ENCODE measurements at places on chromosomes 4 and X.

GRCh38 chrX:38293741-38294140 lies 33.6 kb downstream of the RPGR start:
- DNase-seq: no peak

DNA sequence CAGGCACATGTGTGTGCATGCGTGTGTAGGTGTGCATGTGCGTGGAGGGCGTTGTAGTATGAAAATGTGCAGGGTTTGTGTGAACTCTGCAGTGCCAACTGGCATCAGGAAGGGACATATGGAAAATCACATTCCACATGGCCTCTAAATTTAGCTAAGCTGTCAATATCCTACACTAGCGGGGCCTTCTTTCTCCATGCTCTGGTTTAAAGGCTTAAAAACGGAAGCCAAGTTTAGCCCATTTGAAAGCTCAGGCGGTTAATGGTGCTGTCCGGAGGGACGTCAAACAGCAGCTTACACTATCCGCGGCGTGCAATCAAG lies 144.1 kb upstream of the NOCT start:
- DNase-seq: no peak

- no peak for DNase-seq
Observed at GRCh38 chr4:25423548-25423947, 46.5 kb downstream of the ANAPC4 start.

DNA sequence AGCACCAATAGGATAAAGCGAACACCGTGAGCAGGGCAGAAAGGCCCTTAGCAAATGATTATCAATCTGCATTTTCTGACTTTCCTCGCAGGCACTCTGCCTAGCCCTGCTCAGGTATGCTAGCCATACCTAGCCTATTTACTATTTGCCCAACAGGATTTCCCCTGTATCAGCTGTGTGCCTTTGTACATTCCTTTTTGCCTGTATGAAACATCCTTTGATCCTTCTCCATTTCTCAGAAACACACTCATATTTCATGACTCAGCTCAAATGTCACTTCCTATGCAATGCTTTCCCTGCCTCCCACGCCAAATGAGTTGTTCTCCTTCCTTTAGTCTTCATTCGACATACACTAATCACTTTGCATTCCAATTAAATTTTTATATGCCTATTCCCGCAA lies 37.2 kb downstream of the PCDH7 start:
- peak; percentile 60 for DNase-seq

DNA sequence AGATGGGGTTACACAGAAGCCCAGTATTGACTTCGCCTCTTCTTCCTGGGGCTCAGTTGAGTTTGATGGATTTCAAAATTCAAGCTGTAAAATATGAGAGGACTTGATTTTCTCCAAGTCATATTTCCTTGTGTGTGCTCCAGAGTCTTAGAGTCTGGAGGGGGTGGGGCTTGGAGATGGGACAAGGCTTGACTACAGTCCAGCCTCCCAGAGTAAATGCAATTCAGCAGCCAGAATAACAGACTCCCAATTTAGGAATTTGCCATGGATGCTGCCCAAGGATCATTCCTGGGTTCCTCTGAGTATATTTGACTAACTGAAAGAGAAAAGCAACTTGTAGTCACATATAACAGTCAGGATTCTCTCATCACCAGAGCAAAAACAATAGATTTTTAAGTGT lies 53.7 kb upstream of the RBPJ start:
- no peak for DNase-seq

- DNase-seq: no peak
Observed at GRCh38 chrX:155744534-155744933, 131.8 kb upstream of the TMLHE start.

DNA sequence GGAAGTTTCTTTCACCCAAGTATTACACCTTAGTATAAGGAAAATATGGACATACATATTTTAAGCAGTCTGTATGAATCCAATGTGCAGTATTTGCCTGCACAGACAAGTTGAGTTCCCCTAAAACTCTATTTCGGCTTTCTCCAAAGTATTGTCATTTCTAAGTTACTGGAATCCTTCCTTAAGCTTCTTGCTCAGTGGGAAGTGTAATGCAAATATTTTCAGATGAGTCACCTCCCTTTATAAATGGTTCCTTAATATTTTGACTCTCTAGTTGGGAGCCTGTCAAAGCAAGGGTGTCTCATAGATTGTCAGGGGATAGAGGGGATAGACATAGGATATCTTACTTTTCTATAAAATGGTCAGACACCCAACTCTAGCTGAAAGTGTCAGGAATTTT lies 178.6 kb downstream of the NAA11 start:
- no peak for DNase-seq

DNA sequence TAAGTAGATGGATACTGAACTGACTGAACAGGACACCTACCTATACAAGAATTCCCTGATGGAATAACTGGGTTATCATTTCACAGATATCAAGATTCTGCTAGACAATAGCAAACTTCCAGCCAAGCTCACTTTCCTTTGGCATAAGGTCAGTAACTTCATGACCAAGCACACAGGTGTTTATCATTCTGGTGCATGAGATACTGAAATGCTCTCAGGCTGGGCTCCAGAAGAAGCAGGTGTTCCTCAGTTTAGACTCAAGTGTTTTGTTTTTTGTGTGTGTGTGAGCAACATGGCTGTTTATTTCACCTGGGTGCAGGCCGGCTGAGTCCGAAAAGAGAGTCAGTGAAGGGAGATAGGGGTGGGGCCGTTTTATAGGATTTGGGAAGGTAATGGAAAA lies 201.5 kb upstream of the SPOCK3 start:
- DNase-seq: no peak

GRCh38 chrX:7435822-7436221 lies 287.9 kb upstream of the PUDP start:
- DNase-seq: no peak

DNA sequence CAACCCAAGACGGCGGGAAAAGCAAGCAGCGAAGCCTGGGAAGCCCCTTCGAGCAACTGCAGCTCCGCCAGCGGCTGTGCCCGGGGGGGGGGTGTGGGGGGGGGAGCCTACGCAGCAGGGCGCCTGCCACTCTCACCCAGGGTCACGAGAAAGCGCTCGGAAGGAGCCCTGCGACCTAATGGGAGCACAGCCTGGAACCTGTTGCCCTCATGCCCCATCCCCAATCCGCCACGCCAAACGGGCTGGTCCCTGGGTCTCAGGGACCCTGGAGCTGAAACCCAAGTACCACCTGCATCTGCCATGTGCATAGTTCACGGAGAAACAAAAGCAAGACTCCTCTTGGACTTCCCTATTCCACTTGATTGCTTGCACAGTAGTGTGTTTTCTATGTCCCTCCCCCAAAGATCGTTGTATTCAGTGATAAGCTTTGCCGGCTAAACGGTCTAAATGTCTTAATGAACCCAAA lies 359 bp upstream of the GAB3 start:
- no peak for DNase-seq

- DNase-seq: peak; percentile 53
Observed at GRCh38 chr4:125283707-125284279, 31.0 kb upstream of the FAT4 start.

All from dermis microvascular lymphatic vessel endothelial cell (primary cell).